Activated CD4-positive, alpha-beta T cell treated with anti-CD3 and anti-CD28 coated beads, Interleukin-2, Interleukin-4, amounts not matched to agents 100 ng/mL and 50 ng/mL, durations not matched to agents 16 hours and 8 hours (primary cell): ENCODE measurements at places on chromosomes 3 and 15.

DNA sequence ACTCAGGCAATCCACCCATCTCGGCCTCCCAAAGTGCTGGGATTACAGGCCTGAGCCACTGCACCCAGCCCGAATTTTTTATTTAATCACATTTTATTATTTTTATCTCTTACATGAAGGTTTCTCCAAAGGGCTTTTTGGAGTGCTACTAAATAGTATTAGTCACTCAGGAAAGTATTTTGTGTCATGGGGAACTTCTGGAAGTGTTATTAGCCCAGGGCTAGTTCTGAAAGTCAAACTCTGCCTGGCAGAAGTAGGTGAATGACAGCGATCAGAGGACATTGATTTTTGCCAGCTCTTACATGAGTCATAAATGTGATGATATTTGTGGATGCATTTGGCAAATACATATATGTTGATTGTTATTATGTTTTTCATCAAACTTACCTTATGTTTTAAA lies 48.7 kb downstream of the ZPLD1 start:
- DNase-seq = no peak

DNA sequence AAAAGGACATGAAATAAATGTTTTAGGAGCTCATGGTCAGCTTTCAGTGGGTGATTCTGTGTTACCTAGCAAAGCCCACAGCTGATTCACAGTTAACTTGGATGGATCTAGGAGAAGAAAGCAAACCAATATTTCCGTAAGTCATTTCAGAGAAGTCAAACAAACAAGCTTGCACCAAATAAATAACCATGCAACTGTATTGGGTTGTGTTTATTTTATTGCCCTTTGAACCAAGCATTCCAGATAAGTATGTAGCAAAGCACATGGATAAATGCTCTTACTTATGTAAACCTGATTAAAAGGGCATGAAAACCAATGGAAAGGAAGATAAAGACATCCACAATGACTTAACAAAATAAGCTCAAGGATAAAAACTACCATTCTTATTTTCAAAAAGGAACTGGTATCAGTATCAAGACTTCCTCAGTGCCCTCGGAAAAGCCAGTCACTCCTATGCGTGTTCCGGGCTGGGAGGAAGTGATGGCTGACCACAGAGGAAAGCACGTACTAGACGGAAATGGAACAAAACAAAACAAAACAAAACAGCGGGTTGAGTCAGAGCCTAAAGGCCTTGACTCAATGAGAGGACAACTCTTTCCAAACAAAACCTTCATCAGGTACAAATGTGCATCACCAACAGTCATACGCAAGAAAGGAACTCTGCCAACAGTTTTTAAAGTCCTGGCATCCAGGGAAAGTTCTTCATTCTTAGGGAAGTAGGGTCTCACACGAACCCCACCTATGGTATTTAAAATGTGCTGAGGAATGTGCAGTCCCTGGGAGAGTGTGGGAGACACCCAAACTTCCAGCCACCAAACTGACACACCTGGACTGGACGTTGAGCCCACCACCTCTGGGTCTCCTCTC lies 103.3 kb downstream of the SNRK start:
- peak; percentile 88 for DNase-seq

DNA sequence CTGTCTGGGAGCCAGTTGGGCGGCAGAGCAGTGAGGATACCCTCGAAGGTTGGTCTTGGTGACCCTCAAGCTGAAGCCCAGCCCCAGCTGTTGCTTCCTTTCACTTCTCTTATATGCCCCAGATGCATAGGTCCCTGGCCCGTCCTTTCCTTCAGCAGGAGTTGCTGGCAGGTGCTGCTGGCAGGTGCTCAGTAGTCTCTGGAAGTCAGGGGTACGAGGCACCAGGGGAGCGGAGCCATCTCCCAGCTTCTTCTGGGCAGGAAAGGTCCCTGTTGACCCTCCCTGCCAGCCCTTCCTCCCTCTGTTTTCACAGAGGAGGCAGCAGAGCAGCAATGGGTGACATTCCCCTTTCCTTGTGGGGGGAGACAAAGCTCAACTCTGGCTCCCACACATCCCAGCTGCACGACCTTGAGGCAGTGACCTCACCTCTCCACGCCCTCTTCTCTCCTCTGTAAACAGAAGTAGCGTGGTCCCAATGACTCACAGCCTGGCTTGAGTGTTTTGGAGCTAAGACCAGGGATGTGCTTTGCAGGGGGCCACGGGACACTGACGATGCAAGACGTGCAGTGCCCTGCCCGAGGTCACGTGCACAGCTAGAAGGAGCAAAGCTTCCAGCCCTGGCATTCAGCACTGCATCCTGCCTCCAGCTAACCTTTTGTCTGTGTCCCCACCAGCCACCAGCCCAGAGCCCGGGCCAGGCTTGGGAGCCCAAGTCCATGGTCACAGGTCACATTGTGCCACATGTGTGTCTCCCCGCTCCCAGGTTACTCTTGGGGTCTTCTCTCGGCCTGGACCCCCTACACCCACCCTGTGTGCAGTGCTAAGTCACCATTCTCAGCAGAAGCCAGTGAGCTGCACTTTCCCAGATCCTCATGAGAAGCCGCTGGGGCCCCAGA lies 49.7 kb downstream of the SLC6A6 start:
- no peak for DNase-seq

DNA sequence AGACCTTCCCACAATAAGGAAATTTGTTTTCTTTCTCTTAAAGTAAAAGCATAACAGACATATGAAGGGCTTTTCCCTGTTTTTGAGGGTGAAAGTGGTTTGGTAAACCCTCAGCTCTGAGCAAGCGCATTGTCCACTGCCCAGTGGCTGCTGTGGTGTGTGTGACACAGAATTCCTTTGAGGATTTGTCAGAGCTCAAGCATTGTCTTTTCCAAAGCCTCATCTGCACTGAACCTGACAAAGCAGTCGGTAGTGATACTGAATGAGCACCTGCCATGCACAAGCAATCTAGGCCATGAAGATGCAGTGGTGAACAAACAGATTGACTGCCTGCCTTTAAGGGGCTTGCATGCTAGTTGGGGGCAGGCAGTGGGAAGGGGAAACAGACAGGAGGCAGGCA lies 128.3 kb downstream of the PLCL2 start:
- DNase-seq = no peak

- no peak for DNase-seq
These were observed 74.5 kb downstream of the CPNE4 start for GRCh38 chr3:131960324-131960723.

DNA sequence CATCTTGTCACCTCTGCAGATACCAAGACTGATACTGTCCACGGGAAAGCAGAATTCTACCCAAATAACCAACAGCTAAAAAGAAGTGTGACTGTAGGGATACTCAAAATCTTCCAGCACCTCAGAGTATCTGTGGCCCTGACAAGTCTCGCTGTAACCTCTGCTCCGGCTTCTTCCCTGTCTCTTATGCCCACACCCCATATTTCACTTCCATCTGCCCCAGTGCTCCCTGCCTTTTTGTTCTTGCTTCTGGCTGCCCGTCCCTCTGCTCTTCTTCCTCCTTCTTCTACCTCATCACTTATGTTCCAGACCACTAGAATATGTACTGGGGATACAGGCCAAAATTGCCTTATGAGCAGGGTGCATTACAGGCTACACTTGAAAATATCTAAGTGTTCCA lies 45.4 kb downstream of the CRTAP start:
- DNase-seq = no peak

- DNase-seq = no peak
These were observed 96.7 kb downstream of the LRTM1 start for GRCh38 chr3:54831112-54831511.

GRCh38 chr3:47404431-47404876 lies 23.6 kb downstream of the PTPN23 start:
- no peak for DNase-seq

- no peak for DNase-seq
These were observed 164.5 kb downstream of the ZMAT3 start for GRCh38 chr3:178907081-178907480.

- DNase-seq = no peak
These were observed 386.3 kb upstream of the NR2F2 start for GRCh38 chr15:95944193-95944592.

- DNase-seq = peak; percentile 68
These were observed 21.6 kb upstream of the PSTPIP1 start for GRCh38 chr15:76973362-76973743.

GRCh38 chr15:51904931-51905330 lies 66.6 kb downstream of the LEO1 start:
- DNase-seq = no peak

DNA sequence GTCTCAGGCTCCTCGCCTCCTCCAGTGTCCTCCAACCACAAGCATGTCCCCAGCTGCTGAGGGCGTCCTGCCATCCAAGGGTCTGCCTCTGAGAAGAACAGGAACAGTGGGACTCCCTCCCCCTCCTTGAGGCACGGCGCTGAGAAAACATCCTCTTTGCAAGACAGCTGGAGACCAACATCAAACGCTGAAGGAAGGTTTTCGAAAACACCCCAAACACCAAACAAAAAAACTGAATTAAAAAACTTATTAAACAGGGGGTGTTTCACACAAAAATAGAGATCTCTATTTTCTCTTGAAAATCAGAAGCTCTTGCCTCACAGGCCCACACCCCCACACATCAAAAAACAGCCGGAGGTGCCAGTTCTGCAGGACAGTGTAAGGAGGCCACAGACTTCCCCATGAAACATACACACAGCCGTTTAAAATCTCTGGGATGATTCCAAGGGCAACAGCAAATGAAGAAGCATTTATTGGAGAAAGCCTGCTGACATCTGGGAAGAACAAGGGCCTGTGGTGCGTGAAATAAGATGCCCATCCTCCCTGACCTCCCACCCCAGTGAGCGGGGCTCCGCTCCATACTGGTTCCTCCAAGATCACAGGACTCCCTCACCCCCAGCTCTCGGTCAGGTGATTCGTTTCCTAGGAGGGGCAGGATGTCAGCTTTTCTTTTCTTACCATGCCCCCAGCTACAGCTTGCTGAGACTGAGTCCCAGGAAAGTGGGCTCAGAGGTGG lies 71.3 kb downstream of the NUP210 start:
- no peak for DNase-seq

DNA sequence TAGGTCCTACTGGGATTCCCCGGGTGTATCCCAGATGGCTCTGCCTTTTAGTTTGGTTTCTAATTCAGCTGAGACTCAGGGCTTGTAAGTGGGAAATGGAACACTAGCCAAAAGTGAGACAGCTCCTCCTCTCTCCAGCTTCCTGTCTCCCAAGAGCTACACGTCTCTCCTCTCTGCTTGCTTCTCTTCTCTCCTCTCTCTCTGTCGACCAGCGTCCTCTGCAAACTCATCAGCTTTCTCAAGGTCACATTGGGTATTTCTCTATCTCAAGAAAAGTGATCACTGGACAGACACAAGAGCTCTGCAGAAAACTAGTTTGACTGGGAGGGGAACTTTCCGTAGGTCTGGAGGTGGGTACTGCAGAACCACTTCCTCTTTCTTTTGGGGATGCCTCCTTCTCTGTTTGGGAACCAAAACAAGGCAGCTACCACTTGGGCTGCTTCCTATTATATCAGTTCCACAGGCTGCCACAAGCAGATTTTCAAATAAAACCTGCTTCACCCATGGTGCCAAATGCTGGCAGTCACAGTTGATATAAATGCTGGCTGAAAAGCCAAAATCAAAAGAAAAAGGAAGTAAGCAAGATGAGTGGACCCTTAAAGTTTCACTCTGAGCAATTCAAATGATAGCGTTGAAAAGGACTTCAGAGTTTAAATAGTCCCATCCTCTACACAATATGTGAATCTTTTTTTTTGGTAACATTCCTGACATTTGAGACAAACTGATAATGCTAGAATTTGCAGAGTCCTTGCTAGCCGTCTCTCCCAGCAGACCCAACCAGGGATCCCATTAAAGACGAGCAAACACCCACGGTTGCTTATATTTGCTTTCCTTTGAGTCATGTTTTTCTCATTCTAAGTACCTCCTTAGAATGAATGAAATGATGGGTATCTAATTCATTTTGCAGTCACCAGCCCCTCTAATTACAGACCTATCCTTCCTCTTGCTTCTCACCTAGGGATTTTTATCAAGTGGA lies 7.2 kb upstream of the DYNC1LI1 start:
- DNase-seq = peak; percentile 24

- DNase-seq = no peak
These were observed 225.6 kb upstream of the ATP11B start for GRCh38 chr3:182567700-182568099.

GRCh38 chr3:146153429-146153828 lies 7.6 kb downstream of the PLOD2 start:
- DNase-seq = no peak

DNA sequence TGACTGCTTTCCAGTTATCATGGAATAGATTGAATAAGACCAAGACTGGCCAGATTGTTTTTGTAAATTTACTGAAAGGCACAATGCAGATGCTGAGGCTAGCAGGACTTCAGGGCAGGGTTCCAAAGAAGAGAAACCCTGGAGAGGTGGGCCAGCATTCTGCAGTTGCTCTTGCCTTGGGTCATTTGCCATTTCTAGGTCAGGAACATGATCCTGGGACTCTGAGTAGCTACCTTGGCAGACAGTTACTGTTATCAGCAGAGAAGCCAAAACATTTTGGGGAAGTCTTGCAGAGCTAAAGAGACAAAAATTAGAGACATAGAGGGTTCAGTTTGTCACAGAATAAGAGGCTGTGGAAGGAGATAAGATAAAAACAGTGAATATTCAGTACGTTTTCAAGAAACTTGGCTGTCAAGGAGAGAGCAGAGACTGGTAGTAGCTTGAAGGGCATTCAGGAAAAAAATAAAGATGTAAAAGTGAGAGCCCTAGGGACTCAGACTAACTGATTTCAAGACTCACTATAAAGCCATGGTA lies 46.8 kb upstream of the MYRIP start:
- no peak for DNase-seq

DNA sequence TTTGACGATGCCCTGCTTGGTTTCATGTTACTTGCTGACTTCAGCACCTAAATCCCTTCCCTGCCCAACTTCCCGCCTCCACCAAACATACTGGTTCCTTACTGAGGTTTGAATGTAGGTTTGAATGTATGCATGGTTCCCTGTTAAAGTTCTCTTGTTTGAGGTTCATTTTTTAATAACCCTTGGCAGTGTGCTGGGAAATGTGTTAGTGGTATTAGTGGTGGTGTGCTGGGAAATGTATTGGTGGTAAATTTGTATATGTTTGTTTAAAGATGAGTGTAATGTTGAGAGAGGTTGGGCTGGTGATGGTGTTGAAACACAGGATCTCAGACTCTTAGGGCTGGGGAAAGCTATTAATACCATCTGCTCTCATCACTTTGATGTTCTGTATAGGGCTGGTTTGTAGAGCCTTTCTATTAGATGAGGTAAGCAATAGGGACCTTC lies 392.7 kb downstream of the PTPRG start:
- DNase-seq = no peak

DNA sequence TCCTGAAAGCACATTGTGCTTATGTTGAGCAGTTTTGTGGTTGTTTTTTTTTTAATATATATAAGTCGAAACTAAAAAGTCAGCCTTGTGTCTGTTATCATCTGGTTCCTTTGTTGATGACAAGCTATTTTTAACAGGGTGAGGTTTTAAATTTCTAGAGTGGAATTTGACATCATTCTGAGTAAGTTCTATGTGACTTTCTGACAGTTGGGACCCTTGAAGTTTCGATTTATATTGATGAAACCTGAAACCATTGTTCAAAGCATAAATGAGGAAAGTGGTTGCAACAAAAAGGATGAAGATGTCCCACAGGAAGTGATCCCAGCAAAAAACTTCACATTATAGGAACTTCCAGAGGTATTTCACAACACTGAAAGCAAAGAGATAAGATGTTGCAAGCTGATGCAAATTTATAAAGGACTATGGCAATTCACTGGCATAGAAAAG lies 94.0 kb downstream of the CYP19A1 start:
- peak; percentile 30 for DNase-seq

- DNase-seq = no peak
These were observed 58.1 kb downstream of the PDIA5 start for GRCh38 chr3:123124971-123125370.

- DNase-seq = no peak
These were observed 43.2 kb upstream of the ACKR4 start for GRCh38 chr3:132553826-132554225.

- no peak for DNase-seq
These were observed 359.6 kb upstream of the NECTIN3 start for GRCh38 chr3:110711851-110712516.
